Fibroblast of the conjunctiva (primary cell): ENCODE measurements at places on chromosomes 1 and 21.

- DNase-seq, result no peak
Measured at GRCh38 chr1:72010094-72010431, 272.3 kb downstream of the NEGR1 start.

- no peak for DNase-seq
Measured at GRCh38 chr1:172531412-172532182, 1.4 kb upstream of the SUCO start.

DNA sequence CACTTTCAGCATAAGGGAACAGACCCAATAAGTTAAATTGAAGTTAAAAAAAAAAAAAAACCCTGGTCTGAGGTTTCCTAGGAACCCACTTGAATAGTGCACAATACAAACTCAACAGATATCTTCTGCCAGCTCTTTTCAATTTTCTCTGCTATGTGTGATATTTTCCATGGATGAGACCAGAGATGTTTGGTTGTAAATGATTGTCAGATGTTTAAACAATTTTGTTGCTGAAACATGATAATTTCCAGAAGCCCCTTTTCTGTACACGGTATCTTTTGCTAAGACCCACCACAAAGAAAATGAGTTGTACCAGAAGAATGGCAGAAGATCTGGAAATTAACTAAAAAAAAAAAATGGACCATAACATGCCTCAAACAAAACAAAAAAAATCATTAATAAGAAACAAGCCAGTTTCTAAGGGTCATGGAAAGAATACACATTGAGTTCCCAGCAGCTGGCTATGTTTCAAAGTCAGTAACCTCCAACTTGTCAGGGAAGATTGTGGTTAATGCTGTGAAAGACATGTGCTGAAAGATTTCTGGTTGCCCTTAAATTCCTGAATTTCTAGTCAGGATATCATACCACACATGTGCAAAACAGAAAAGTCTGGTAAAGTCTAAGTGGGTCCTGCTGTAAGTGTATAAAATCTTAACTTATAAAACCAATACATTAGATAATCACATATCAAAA is 35.6 kb upstream of the MGST3 start:
- peak; percentile 47 for DNase-seq

DNA sequence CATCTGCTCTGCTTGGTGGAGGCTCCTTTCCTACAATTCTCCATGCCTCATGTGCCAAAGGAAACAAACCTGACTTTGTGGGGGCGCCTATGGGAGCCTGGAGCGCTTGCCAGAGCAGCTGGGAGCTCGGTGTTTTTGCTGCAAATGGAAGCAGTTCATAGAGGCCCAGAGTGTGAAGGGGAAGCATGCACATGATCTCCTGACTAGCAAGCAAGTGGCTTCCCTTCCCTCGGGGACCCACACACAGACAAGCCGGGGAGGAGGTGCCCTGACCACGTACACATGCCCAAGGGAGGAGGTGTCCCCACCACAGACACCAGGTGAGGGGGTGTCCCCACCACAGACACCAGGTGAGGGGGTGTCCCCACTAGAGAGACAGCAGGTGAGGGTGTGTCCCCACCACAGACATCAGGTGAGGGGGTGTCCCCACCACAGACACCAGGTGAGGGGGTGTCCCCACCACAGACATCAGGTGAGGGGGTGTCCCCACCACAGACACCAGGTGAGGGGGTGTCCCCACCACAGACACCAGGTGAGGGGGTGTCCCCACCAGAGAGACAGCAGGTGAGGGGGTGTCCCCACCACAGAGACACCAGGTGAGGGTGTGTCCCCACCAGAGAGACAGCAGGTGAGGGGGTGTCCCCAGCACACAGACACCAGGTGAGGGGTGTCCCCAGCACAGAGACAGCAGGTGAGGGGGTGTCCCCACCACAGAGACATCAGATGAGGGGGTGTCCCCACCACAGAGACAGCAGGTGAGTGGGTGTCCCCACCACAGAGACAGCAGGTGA is 106.8 kb downstream of the CRYAA start:
- DNase-seq, result no peak

- no peak for DNase-seq
Measured at GRCh38 chr21:35502821-35503220, 453.7 kb upstream of the RUNX1 start.

GRCh38 chr1:109444346-109444745 is 18.1 kb upstream of the PSMA5 start:
- no peak for DNase-seq

DNA sequence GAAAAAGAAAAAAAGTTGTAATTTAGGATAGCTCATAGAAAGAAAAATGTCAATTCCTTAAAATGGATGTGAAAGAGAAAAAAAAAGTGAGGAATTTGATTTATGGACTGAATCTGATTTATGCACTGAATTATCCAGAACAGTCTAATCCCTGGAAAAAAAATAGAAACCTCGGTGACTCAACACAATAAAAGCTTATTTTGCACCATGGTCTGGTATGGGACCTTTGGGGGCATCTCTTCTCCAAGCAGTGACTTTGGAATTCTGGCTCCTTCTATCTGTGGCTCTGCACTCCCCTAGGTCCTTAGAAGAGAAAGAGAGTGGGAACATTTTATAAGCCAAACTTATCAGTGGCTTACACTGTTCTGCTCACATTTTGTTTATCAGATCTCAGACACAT is 471.7 kb upstream of the B3GALT2 start:
- no peak for DNase-seq

DNA sequence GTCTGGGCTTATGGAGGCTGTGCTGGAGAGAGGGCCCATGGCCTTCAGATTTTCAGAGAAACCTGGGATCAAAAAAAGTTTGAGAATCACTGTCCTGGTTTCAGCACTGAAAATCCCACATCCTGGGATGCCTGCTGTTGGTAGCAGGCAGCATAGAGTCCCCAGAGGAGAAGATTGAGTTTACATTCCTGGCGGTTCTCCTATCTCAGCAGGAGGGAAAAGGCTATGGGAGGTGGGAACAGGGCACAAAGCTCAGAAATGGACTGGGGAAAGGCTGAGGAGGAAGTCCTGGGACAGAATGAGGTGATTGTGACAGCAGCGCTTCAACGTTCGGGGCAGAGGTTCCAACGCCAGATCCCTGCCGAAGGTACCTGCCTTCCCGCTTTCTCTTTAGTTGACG is 103.4 kb downstream of the ETS2 start:
- DNase-seq, result no peak

DNA sequence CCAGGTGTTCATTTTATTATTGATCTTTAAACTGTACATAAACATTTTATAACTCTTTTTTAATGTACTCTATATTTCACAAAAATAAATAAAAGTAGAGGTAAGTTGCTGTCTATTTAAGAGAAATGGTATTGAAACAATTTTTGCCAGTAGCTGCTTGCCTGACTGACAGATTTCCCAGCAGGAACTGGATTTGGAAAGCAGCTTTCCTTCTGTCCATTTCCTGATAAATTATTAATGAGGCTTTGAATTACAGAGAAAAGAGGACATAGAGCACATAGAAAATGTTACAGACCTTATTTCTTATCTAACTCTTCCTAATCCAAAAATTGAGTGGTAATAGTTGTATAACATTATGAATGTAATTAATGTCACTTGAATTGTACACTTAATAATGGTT is 79.7 kb upstream of the BCL10 start:
- no peak for DNase-seq

GRCh38 chr1:107147843-107148242 is 7.0 kb downstream of the NTNG1 start:
- no peak for DNase-seq

DNA sequence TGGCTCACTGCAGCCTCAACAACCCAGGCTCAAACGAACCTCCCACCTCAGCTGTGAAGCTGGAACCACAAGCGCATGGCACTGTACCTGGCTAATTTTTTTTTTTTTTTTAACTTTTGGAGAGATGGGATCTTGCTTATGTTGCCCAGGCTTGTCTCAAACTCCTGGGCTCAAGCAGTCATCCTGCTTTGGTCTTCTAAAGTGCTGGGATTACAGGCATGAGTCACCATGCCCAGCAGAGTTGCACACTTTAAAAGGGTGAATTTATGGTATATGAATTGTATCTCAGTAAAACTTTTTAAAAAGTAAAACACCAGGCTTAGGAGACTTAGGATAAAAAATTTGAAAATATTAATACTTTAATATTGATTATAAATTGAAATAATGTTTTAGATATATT is 99.1 kb downstream of the CLEC20A start:
- DNase-seq, result no peak

GRCh38 chr1:175072099-175072951 is 4.7 kb downstream of the TNN start:
- DNase-seq, result peak; percentile 53

DNA sequence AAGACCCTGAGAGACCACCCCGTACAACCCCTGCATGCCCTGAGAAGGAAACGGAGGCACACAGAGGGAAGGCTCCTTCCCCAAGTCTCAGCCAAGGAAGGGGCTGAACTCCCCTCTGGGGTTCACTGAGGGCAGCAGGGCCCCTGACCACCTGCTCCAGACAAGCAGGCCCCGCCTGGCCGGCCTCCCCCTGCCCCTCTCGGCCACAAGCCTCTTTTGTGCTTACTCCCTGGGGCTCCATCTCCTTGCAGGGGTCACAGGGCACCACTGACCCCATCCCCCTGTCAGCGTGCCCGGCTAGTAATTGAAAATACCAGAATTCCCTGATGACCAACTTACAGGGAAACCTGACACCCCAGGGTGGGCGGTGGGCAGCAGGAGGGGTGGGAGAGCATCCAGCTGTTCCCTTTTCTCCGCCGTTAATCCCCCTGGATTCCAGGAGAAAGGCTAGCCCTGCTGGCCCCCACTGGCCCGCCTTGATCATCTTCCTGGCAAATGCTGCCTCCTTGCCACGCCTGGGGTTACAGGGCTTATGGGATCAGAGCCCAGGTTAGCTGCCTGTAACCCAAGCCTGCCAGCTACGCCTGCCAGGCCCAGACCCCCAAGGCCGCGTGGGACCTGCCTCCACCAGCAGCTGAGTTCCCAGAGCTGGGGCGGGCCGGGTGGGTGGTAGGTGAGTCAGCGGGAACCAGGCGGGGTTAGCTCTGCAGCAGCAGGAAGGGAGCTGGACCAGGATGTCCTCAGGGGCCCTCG is 96.1 kb downstream of the LACTBL1 start:
- peak; percentile 73 for DNase-seq

- DNase-seq, result no peak
Measured at GRCh38 chr21:34905218-34905537, 143.9 kb downstream of the RUNX1 start.
